NCI-H187 (cell line): ENCODE measurements at places on chromosomes 16 and 17.

- DNase-seq: no peak
Observed at GRCh38 chr17:42819939-42820535, 4.0 kb downstream of the BECN1 start.

- DNase-seq: no peak
Observed at GRCh38 chr17:7219812-7220592, at the start of the genes ACADVL and DLG4. Gene ACADVL, plus strand, starts transcription at chr17:7219938. Its CDS starts 47 bp downstream, at chr17:7219985. Gene DLG4, minus strand, starts transcription at chr17:7219836.

DNA sequence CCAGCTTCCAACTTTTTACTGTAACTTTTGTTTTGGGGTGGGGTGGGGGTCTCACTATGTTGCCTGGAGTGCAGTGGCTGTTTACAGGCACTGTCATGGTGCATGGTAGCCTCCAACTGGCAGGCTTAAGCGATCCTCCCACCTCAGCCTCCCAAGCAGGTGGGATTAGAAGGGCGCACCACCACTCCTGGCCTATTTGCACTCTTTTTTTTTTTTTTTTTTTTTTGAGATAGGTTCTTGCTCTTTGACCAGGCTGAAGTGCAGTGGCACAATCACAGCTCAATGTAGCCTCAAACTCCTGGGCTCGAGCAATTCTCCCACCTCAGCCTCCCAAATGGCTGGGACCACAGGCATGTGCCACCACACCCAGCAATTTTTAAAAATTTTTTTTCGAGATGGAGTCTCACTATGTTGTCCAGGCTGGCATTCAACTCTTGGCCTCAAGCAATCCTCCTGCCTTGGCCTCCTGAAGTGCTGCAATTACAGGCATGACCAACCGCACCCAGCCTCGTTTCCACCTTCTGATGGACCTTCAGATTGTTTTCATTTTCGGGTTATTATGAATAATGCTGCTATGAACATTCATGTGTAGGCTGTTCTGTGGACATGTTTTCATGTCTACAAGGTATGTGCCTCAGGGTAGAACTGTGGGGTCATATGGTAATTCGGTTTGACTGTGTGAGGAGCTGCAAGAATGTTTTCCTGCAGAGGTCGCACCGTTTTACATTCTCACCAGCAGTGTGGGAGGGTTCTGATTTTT, 10.9 kb downstream of the TRAP1 start:
- DNase-seq: no peak

DNA sequence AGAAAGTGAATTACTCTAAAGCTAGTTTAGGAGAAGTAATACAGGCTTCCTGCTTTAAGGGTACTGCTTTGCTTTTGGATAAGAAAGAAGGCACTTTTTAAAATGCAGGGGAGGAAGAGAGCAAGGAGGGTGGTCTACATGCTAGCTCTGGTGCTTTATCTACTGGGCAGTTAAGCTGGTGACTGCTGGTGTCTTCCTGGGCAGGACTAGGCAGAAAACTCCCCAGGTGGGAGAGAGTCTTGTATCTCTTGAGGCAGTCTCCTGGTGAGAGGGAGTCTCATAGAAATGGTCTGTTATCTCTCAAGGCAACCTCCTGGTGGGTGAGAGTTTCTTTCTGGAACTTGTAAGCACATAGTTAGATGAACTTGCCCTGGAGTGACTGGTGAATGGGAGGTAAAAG, 953.9 kb upstream of the GOT2 start:
- DNase-seq: no peak

DNA sequence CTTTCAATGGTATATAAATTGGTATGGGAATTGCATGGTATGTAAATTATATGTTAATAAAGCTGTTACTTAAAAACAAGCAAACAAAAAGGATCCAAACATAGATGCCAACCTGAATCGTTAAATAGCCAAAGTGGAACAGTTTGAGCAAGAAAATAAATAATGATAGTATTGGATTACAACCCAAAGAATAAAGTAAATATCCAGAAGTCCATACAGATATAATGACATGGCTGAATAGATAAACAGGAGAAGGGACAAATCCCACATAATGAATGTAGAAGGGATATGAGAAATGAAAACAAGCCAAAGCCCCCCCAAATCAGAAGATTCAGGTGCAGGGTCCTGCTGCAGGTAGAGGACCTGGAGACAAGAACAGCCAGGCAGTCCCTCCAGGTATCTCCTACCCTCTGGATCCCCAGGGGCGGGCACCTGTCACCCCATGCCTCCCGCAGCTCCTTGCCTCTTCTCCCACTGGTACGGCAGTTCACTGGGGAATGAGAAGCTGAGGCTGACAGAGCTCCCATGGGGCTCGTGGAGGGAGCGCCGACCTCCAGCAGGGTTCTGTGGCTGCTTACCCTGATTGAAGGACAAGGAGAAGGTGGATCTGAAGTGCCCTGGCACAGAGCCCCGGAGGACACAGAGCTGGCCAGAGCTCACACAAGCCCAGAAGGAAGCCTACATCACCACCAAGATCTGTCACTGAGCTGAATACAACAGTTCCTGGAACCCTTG, 9.9 kb upstream of the LCAT start:
- no peak for DNase-seq
